WTC11 (cell line): ENCODE measurements at places on chromosomes 5 and 9. TPM values are rescaled to one million over a fixed set of nuclear protein-coding genes. Genes with fewer than 3 reads are reported as not detected.
A peak's percentile ranks its signal among the peaks of the same experiment; 100 is the strongest.

Gene POMT1
- 35.2 to 36.4 TPM (median 36.2 TPM) in 3 replicates for total RNA-seq

Gene C9orf50
- 0.11 TPM in 1 of 3 replicates, not detected in the others for total RNA-seq

Gene IL4
- not detected in 3 replicates for total RNA-seq

GRCh38 chr5:124936626-124936933, 190.1 kb upstream of the ZNF608 start:
- no peak overlapping the region for H3K27ac ChIP-seq
- DNase-seq, result no peak
- no peak overlapping the region for H3K4me3 ChIP-seq
- peaks cover 16% of the 10 kb centered on the region for H3K36me3 ChIP-seq

GRCh38 chr9:110975969-110976368, 62.3 kb downstream of the LPAR1 start:
- no peak overlapping the region for H3K27ac ChIP-seq
- no peak for DNase-seq
- no peaks in the 10 kb centered on the region; the same call in 1 of the 2 replicates for H3K36me3 ChIP-seq
- H3K4me1 ChIP-seq, result peaks cover 20% of the 10 kb centered on the region
- no peaks in the 10 kb centered on the region for H3K27me3 ChIP-seq

- peak overlapping the region; percentile 90 for H3K27ac ChIP-seq
- H3K27me3 ChIP-seq, result no peaks in the 10 kb centered on the region
- H3K36me3 ChIP-seq, result no peaks in the 10 kb centered on the region
- peaks cover 76% of the 10 kb centered on the region for H3K4me1 ChIP-seq
Measured at GRCh38 chr5:139636975-139637408, 11.2 kb upstream of the CXXC5 start.

DNA sequence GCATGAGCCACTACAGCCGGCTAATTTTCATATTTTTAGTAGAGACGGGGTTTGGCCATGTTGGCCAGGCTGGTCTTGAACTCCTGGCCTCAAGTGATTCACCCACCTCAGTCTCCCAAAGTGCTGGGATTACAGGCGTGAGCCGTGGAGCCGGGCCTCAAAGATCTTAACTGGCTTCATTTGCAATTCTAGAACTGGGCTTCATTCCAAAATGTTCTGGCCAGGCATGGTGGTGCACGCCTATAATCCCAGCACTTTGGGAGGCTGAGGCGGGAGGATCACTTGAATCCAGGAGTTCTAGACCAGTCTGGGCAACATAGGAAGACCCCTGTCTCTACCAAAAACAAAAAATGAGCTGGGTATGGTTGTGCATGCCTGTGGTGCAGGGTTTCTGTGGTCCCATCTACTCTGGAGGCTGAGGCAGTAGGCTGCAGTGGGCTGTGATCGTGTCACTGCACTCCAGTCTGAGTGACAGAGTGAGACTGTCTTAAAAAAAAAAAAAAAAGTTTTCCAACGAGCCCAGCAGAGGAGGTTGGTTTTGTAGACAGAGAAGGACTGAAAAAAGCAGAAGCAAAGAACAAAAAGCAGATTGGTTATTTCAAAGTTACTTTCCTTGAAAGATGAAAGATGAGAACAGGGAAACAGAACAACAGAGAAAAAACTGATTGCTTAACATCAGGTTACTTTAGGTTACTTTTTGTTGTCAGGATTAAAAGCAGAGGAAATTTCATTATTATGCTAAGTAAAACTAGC, 78.2 kb downstream of the ANKRD55 start:
- no peak overlapping the region for H3K27ac ChIP-seq
- no peaks in the 10 kb centered on the region for H3K36me3 ChIP-seq
- DNase-seq, result no peak
- H3K27me3 ChIP-seq, result peaks cover 9% of the 10 kb centered on the region; the same call in 1 of the 2 replicates

GRCh38 chr5:175861337-175862130, 9.8 kb upstream of the CPLX2 start:
- H3K4me3 ChIP-seq, result no peak overlapping the region
- no peaks in the 10 kb centered on the region for H3K36me3 ChIP-seq
- H3K4me1 ChIP-seq, result peaks cover 20% of the 10 kb centered on the region
- H3K27ac ChIP-seq, result no peak overlapping the region

GRCh38 chr5:36442352-36442751, 140.7 kb upstream of the RANBP3L start:
- no peaks in the 10 kb centered on the region; the same call in 1 of the 2 replicates for H3K27me3 ChIP-seq
- peaks cover 46% of the 10 kb centered on the region for H3K4me1 ChIP-seq
- no peak for DNase-seq
- peak overlapping the region; percentile 87 for H3K27ac ChIP-seq
- H3K36me3 ChIP-seq, result 0 out of 2 replicates have a peak, but pooled peaks cover 2% of the 10 kb centered on the region

DNA sequence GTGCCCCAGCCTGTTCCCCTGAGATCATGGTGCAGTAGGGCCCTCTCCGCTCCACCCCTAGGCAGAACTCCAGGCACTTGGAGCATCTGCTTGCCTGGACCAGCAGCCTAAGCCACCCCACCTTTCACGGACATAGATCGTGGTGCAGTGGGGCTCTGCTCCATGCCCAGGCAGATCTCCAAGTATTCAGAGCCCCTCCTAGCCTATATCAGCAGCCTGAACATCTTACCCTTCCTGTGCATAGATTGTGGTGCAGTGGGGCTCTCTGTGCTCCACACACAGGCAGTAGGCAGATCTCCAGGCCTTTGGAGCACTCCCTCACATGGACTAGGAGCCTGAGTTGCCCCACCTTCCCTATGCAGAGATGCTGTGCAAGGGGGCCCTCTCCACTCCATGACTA, 103.0 kb downstream of the GLIS3 start:
- peaks cover 40% of the 10 kb centered on the region for H3K36me3 ChIP-seq
- no peaks in the 10 kb centered on the region; the same call in 1 of the 2 replicates for H3K27me3 ChIP-seq
- H3K4me3 ChIP-seq, result no peak overlapping the region

DNA sequence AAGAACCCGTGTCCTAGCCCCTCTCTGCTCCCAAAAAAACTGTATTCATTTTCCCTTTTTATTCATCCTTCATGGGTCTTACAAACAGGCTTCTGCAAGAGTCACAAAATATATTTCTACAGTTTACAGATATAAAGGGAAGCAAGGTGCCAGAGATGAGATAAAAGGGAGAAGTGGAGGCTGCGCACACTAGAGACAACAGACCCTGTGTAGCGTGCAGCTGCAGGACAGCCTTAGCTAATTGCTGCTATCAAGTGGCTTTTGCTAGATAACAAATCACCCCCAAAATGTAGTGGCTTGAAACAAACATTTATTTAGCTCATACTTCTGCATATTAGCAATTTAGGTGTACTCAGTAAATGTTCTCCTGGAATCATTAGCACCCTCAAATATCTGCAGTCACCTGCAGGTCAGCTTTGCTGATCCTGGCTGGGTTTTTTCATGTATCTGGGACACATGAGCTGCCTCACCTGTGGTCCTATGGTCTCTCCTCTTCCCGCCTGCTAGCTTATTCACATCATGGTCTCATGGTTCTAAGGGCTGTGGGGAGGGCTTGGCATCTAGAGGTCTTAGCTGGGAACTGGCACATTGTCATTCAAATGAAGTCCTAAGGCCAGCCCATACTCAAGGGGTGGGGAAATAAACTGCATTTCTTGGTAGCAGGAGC, 29.4 kb downstream of the ARHGEF37 start:
- H3K4me3 ChIP-seq, result no peak overlapping the region
- peaks cover 11% of the 10 kb centered on the region for H3K36me3 ChIP-seq
- no peaks in the 10 kb centered on the region for H3K27me3 ChIP-seq
- peaks cover 8% of the 10 kb centered on the region for H3K4me1 ChIP-seq
- no peak overlapping the region for H3K27ac ChIP-seq

DNA sequence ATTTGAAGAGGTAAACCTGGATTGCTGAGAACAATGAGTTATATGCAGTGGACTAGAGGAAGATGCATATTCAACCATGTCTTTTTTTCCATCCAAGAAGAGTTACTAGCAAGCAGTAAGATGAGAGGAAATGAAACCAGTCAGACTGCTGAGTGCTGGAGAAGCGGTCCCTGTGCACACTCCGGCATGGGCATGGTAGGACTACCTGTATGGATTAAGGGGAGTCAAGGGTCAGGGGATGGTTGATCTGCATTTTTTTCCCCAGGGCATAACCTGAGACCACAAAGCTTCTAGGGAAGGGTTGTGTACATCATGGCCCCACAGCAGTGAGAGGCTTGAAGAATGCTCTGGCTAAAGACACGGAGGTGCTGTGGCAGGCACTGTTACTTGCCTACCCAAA, 76.6 kb upstream of the ZNF169 start:
- peaks cover 24% of the 10 kb centered on the region for H3K4me1 ChIP-seq
- H3K4me3 ChIP-seq, result no peak overlapping the region
- H3K27me3 ChIP-seq, result no peaks in the 10 kb centered on the region

GRCh38 chr5:81853030-81853357, 102.1 kb upstream of the SSBP2 start:
- no peak for DNase-seq
- no peaks in the 10 kb centered on the region for H3K36me3 ChIP-seq
- H3K27ac ChIP-seq, result peak overlapping the region; percentile 95
- no peaks in the 10 kb centered on the region for H3K27me3 ChIP-seq

DNA sequence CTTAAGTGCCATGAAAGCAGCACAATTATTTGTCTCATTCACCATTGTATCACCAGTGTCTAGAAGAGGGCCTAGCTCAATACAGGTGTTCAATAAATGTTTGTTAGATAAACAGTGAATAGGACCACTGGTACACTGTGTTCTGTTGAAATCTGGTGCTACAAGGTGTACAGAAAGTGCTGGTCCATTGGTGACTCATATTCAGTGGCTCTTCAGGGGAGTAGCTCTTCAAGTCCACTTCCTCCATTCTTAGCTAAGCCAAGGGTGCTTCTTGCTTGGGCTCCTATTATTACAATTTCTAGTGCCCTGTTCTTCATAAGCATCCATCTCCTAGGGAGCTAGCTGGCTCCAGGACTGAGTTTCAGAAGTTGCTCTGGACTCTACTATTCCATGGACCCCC, 6.4 kb upstream of the FCHO2 start:
- H3K4me3 ChIP-seq, result no peak overlapping the region
- no peak overlapping the region for H3K27ac ChIP-seq
- peaks cover 11% of the 10 kb centered on the region for H3K4me1 ChIP-seq

DNA sequence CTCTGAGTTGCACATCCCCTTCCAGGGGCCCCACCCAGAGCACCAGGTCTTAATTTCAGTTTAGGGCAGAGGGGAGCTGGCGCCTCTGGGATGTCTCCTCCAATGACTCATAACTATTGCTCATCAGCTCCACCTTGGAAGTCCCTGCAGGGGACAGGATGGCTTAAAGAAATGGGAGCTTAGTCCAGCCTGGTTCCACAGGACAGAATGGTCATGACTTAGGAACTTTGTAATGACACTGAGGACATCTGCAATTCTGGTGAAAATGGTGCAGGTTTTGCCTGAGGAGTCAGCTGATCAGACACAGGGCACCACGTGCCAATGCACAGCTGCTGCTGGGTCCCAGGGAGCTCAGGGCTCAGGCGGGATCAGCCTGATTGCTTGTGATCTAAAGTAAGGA, 16.4 kb upstream of the PPP1R26 start:
- H3K27me3 ChIP-seq, result no peaks in the 10 kb centered on the region
- H3K27ac ChIP-seq, result no peak overlapping the region
- H3K36me3 ChIP-seq, result no peaks in the 10 kb centered on the region
- DNase-seq, result no peak
- no peaks in the 10 kb centered on the region for H3K4me1 ChIP-seq
- no peak overlapping the region for H3K4me3 ChIP-seq

DNA sequence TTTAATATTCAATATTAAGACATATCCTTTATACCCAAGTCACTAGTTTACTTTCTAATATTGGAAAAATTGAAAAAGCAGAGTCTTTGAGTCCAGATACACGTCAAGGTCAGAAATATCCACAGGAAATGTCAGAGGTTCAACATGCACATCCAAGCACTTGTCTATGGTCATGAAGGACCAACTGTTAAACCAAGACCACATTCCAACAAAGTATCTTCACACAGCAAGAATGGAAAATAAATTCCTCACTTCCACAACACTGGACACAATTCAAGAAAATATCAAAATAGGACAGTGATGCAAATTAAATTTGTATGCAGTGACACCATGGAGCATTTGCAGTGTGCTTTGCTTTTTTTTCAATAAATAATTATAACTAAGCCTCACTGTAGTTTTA, 142.5 kb downstream of the GABRB2 start:
- no peaks in the 10 kb centered on the region for H3K27me3 ChIP-seq
- no peaks in the 10 kb centered on the region for H3K4me1 ChIP-seq
- H3K4me3 ChIP-seq, result no peak overlapping the region

DNA sequence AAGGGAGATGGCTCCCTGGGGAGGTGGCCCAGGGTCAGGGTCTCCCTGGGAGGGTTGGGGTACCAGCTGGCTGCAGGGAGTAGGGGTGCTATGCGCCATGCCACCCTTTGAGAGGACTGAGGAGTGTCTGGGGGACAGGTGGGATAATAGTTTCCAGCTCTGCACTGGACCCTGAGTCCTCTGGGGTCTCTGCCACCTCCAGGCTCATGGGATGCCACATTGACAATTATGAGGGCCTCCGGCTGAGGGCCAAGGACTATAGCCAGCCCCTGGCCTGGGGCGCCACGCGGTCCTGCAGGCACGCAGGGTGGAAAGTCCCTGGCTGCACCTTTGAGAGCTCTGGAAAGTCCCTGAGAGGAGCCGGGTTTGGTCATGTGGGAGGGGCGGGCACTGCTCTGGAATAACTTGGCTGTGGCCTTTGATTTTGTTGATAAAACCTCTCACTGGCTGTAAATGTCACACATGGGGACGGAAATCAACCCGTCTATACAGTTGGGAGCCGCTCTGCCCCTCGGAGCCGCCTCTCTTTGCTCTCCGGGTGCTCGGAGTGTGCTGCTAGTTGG, 16.0 kb downstream of the TRAF2 start:
- no peak overlapping the region for H3K27ac ChIP-seq
- H3K27me3 ChIP-seq, result no peaks in the 10 kb centered on the region
- H3K36me3 ChIP-seq, result peaks cover 39% of the 10 kb centered on the region
- DNase-seq, result no peak

- peaks cover 8% of the 10 kb centered on the region for H3K4me1 ChIP-seq
- H3K27ac ChIP-seq, result no peak overlapping the region
- H3K36me3 ChIP-seq, result 0 out of 2 replicates have a peak, but pooled peaks cover 2% of the 10 kb centered on the region
- H3K4me3 ChIP-seq, result no peak overlapping the region
Measured at GRCh38 chr5:173172166-173172565, 27.8 kb downstream of the BNIP1 start.

GRCh38 chr9:107970726-107971125, 481.2 kb upstream of the KLF4 start:
- no peaks in the 10 kb centered on the region for H3K36me3 ChIP-seq
- no peak for DNase-seq
- no peaks in the 10 kb centered on the region for H3K27me3 ChIP-seq

DNA sequence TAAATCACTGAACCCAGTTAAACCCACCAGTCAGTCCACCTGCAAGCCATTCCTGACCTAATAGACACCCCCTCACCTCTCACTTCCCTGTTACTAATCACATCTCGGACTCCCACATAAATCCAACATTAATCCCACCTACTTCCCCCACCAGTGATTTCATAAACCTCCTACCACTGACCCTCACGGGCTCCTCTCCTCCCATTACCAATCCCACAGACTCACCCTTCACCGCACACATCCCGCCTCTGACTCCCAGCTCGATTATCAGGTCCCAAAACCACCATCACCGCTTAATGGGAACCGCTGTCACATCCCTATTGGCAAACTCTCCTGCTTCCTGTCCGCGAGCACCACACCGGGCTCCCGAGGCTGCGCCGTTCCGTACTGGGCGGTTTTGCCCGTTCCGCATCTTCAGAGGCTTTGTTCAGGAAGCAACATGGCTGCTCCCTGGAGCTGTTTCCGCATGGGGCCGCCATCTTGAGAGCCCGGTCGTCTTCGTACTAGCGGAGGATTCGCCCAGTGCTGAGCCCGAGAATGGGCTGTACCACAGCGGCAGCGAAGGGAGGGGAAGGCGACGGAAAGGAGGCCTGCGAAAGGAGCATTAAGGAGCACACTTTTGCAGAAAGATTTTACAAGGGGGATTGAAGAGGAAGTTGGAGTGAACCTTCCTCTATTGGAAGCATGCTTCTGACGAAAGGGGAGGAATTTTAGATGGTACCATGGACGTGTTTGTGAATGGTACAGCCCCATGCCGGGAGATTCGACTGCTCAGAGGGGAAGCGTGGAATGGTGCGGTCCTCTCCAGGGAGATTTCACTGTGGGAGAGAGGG, at the start of gene ZNF300:
TSS of gene ZNF300 (minus strand) at position 502 of the 833 bp plus-strand sequence. CDS start 1,825 bp downstream, outside the sequence.
- peaks cover 7% of the 10 kb centered on the region; the same call in 1 of the 2 replicates for H3K4me1 ChIP-seq
- H3K27ac ChIP-seq, result peak within 1 kb of the TSS; percentile 99
- DNase-seq, result peak; percentile 93
- H3K27me3 ChIP-seq, result peaks cover 7% of the 10 kb centered on the region
- H3K4me3 ChIP-seq, result peak within 1 kb of the TSS; percentile 95
